Stimulated activated CD8-positive, alpha-beta memory T cell treated with anti-CD3 and anti-CD28 coated beads, Interleukin-15, amount 100 ng/mL, for 1 hour (primary cell): ENCODE measurements at places on chromosomes 3 and 15.

DNA sequence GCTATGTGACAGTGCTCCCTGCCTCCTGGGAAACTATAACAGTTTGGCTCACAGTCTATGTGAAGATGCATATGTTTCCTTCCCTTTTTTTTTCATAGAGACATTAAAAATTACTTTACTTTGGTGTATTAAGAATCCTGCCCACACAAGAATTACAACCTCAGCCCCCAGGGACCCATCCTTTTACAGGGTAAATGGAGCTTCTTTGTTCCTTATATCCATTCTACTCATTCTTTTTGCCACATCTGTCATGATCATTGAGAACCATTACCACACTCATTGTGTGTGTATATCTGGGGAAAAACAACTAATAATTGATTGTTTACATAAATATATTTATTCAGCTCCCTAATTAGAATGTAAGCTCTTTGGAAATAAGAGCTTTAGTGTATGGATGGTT lies 157.4 kb downstream of the SSR3 start:
- DNase-seq: no peak

- DNase-seq: no peak
Observed at GRCh38 chr15:78192826-78193594, 41.4 kb downstream of the ACSBG1 start.

GRCh38 chr3:70583682-70584081 lies 271.2 kb upstream of the MDFIC2 start:
- no peak for DNase-seq

GRCh38 chr15:52493968-52494367 lies 34.7 kb downstream of the MYO5A start:
- DNase-seq: no peak

- no peak for DNase-seq
Observed at GRCh38 chr3:110680450-110680849, 391.2 kb upstream of the NECTIN3 start.

DNA sequence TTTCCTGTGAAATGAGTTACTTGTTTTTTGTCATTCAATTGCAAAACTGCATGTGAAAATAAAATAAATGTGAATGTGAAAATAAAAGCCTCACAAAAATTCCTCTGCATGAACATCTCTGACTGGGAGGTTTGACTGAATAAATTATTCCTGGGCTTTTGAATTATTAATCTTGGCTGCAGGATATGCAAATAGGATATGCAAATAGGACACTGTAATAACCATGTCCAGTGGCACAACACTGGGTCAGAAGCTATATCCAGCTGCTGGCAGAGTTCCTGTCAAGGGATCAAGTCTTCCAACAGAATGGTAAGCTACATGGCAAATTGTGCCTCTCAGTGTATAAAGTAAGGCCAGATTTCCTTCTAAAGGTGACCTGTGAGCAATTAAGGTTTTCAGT lies at the start of gene SUCNR1:
Gene SUCNR1, plus strand, starts transcription at position 246 of the 400 bp plus-strand sequence. CDS start 6,250 bp downstream, outside the sequence.
- no peak for DNase-seq

DNA sequence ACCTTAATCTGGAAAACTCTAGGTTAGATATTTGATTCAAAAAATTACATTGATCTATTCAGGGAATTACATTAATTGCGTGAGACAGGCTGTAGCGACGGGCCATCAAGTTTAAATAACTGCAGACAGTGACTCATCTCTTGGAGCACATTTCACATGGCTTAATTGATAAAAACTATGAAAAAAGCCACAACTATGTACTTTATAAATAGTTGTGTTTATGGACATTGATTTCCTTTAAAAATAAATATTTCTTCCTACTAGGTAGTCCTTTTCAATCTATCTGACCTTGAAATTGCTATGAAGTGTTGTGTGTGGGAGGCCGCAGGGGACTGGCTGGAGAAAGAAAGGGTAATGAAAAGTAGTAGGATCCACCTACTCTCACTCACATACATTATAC lies 157.8 kb downstream of the IL1RAP start:
- no peak for DNase-seq

GRCh38 chr15:40441565-40442531 lies 1.1 kb downstream of the BAHD1 start:
- no peak for DNase-seq

GRCh38 chr3:138367326-138367850 lies 19.0 kb downstream of the MRAS start:
- no peak for DNase-seq

DNA sequence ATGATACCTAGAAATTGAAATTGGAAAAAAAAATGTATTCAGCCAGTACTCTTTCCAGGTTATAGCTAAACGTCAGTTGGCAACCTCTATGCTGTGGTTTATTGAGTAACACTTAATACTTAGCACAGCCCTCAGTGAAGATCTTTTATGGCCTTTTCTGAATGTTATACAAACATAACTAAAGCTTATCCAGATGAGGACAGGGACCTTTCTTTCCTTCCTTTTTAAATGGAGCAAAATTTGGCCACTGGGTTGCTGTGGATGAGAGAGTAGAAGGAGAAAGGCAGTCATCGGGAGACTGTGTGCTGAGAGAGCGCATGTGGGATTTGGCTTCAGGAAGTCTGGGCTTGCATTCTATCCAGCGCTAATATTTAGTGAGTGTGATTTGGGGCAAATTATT lies 36.1 kb downstream of the IGF1R start:
- no peak for DNase-seq

- no peak for DNase-seq
Observed at GRCh38 chr15:45083223-45083622, 30.7 kb downstream of the DUOX2 start.

DNA sequence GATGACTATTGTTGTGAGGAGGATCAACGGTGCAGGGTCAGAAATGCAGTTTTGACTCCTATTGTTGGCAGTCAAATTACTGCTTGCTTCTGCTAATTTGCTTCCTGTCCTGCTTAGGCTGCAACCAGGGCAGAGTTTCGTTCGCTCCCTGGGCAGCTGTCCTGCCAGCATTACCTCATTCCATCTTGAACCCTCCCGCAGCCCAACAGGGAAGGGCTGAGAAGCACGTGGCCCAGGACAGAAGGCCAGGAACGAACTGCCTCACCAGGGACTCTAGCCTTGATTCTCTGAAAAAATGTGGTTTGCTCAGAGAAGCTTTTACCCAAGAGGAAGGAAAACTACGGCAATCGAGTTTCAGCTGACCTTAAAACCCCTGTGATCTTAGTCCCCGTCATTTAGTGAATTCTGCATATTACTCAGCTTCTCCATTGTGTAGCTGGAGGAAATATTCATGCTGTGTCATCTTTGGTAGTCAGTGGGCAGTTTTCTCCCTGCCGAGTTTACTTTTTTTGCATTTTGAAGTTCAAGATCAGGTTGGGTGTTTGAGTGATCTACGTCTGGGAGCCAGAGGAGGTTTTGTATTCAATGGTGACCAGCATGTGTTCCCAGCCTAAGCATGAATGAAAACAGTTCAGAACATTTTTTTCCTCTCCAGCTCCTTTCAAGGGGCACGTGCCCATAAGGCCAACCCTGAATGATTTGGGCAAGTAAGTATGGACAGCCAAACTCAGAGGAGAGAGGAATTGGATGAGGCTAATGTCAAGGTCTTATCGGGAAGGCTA lies 23.0 kb downstream of the TLNRD1 start:
- no peak for DNase-seq
